NCI-H524 (cell line): ENCODE measurements at places on chromosomes 11 and 22.
A peak's percentile ranks its signal among the peaks of the same experiment; 100 is the strongest.

DNA sequence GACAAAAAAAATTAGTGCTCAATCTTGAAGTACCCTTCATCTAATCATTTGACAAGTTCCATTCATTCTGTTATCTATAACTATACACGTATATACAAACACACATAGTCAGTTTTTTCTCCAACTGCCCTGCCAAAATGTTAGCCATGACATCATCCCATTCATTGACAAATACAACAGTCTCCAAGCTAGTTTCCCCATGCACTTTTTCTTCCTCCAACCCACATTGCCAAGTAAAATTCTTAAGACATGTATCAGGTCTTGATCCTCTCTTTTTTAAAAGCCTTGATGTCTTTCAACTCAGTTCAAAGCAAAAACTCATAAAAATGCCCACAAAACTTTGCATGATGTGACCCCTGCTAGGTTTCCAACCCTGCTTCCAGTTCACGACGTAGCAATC is 58.1 kb downstream of the DDI1 start:
- DNase-seq, result no peak

- no peak for DNase-seq
Measured at GRCh38 chr11:33388793-33389525, 131.8 kb downstream of the HIPK3 start.

DNA sequence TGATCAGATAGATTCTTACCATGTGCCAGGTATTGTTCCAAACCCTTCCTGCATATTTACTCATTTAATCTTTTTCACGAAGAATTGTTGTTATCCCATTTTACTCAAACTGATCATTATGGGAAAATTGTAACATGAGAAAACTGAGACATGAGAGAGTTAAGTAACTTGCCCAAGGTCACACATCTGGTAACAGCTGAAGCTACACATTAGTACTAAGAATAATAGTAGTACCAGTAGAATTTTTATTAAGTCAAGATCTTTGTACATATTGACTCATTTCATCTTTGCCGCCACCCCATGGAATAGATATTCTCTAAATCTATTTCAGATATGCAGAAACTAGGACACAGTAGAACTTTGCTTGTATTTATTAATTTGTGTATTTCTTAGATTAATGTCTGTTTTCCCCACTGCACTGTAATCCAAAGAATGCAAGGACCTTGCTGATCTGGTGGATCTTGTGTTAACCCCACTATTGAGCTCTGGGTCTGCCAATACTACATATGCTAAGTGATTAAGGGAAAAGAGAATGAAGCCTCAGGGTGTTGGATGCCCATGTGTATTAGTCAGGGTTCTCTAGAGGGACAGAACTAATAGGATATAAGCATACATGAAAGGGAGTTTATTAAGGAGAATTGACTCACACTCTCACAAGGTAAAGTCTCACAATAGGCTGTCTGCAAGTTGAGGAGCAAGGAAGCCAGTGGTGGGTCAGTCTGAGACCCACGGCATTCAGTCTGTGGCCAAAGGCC is 72.8 kb downstream of the PARVA start:
- DNase-seq, result no peak

GRCh38 chr11:45511566-45511965 is 153.9 kb downstream of the CHST1 start:
- peak; percentile 90 for DNase-seq
